ENCODE measurements at places on chromosomes 11 and 22.

DNA sequence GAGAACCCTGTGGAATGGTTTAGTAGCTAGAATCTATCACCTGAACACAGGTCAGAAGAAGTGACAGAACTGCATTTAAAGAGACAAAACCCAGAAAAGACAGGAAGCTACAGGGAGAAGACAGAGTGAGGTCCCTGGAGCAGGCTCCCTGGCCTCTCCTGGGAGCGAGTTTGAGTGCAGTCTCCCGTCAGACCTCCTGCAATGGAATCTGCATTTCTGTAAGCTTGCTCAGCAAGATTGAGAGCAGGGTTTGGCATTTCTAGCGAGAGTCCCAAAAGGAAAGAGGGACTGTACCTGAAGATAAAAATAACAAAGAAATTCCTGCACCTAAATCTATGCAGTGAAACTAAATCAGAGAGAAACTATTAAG lies 74.2 kb downstream of the MORC2 start:
- no peak for DNase-seq

DNA sequence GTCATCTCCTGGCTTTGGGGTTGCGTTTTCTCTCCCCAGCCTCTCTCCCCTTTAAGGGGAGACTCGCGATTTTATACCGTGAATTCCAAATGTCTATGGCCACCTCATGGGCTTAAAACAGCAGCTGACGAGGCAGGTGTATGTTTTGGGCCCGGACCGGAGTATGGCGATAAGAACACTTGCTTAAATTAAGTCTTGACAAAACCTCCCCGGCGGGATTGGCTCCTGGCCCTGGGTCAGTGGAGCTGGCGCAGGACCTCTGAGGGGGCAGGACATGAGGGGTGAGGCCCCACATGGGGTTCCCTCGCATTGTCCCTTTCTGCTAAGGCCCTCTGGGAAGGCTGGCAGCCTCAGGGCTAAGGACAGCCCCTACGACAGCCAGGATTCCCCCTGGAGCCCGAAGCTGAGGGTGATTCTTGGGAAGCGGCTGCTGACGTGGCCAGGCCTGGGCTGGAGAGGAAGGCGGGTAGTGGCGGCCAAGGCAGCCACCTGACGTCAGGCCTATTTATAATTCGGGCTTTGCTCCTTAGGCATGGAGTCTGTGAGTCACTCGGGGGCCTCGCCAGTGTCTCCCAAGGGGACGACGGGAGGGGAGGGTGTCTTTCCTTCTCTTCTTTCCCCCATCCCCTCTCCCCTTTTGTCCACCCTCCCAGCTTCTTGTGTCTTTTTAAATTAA lies 12.7 kb downstream of the MYO18B start:
- no peak for DNase-seq

- DNase-seq = peak; percentile 98
These were observed at the start of the genes CFAP68 and FDXACB1 for GRCh38 chr11:111878849-111879636. Gene CFAP68, plus strand, starts transcription at chr11:111879541. Its CDS starts 20 bp downstream, at chr11:111879561. Gene FDXACB1, minus strand, starts transcription at chr11:111879165. Its CDS starts 33 bp downstream, at chr11:111879132.

DNA sequence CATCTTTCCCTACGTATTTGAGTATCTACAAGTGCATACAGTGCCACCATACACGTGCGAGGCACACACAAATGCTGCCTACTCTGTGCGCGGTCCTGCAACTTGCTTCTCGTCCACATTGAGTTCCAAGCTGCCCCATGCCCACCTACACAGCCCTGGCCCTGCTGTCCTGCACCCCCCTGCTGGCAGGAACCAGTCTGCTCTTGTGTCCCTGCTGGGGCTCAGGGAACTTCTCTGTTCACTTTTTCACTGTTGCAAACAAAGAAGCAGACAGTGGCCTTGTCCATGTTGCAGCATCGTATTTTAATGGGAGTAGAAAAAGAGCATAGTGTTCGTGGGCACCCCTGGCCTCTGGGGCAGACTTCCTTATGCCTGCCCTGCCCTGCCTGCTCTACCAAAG lies 14.0 kb downstream of the CPT1A start:
- DNase-seq = no peak

GRCh38 chr22:33361581-33361980 lies 303.4 kb upstream of the SYN3 start:
- no peak for DNase-seq

DNA sequence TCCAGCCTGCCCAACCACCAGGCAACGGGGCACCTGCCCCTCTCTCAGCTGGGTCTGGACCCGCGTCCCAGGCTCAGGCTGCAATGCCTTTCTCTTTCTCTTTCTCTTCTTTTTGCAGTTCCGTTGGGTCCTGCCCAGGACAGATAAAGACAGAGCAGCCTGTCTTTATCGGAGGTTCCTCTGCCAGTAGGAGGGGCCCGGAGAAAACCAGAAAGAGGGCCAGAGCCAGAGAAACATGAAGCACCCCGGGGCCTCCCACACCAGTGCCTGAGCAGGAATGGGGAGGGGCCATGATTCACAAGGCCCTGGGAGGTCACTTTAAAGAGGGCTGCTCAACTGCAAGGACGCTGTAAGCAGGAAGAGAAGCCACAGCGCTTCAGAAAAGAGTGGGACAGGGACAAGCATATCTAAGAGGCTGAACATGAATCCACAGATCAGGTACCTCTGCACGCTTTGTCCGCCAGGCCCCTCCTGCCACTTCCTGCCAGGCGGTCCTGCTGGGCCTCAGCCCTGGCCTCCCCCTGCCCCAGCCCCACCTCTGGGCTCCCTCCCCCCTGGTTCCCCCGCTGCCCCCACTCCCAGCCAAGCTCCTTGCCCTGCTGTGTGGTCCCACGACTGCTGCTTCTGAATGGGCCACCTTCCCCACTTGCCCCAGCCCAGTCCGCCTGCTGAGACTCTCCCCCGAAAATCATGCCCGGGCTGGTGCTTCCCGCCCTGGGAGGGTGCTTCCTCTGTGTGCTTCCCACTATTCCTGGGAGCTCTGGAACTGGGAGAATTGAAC lies at the start of gene APOBEC3C:
TSS of gene APOBEC3C (plus strand) at position 316 of the 781 bp plus-strand sequence. CDS start at position 422, 106 bp downstream.
- peak; percentile 69 for DNase-seq

DNA sequence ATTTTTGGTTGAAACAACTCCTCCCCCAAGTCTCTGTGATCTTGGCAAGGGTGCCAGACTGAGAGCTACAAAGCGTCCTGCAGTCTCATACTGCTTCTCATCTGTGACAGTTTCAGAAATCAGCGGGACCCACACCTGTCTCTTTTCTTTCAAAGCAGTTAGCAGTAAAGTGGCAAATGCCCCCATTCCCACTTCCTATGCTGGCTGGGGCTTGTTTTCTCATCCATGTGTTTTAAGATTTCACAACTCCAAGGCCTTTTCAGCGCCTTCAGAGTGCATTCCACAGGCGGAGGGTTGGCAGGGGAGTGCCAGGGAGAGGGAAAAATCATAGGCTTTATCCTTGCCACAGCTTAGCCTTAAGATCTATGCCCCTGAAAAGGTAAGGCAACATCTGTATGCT lies 493.5 kb downstream of the OPCML start:
- no peak for DNase-seq

All from central memory CD4-positive, alpha-beta T cell (primary cell).